LHCN-M2 (cell line): ENCODE measurements at places on chromosomes 7 and 10. TPM values are rescaled to one million over a fixed set of nuclear protein-coding genes. Genes with fewer than 3 reads are reported as not detected.
A peak's percentile ranks its signal among the peaks of the same experiment; 100 is the strongest.

DNA sequence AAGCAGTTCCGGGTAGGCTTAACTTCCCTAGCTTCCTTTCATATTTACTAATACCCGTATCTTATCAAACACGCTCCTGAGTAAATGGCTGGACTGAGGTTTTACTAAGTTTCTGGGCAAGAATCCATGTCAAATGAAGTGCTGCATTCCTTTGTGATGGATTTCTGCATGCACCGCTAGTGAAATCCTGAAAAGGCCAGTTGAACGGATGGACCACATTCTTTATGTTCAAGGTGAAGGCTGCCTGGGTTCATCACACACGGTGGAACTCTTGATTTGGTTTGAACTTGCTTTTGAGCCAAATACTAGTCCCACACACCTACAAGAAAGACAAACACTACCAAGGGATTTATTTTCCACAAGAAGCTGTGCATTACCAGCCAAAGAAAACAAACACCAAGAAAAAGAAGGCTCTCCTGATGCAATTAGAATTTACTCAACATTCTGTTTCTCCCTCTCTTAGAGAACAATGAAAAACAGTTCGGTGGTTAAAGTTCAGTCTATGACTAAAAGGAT, 255.0 kb upstream of the SEMA3C start:
- DNase-seq, result peak; percentile 79

DNA sequence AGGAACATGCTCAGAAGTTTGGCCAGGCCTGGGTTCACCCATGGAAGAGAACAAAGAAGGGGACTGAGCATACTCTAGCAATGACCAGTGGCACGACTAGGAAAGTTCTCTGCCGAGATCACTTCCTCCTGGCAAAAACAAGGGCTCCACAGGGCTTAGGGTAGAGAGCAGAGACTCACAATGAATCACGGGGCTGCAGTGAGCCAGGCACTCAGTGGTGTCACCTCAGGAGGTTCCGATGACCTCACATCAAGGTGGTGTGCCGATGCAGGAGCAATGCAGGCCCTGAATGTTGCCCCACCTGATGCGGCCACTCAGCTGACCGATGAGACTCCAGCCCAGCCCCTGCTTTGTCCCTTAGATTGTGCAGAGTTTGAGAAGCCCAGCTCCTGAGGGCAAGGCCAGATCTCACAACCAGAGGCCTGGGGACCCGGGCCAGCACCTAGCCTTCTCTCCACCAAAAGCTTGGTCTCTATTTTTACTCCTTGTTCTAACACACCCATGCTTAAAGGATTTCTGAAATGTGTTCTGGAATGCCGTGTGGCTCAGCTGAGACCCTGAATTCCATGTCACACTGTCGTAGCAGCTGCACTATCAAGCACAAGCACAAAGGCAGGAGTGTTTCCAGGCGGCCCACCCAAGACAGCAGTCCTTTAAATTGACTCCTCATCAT, 60.9 kb downstream of the COBL start:
- DNase-seq, result peak; percentile 35

GRCh38 chr10:86168256-86168655, 198.3 kb downstream of the GRID1 start:
- no peak for DNase-seq

GRCh38 chr10:21534604-21535493, 817 bp downstream of the MLLT10 start:
- DNase-seq, result peak; percentile 40

DNA sequence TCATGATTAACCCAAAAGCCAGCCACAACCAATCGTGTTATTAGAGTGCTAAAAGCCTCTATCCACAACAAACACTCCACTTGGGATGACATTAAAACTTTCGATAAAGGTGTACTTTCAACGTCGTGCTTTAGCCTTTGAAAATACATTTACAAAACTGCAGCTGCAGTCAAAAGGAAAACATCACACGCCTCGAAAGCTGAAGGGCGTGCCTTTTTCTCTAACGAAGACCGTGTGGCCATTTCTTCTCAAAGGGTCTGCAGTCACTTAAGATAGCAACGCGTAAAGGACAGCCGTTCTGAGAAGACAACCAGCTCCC, 1.1 kb downstream of the ARHGAP12 start:
- DNase-seq, result no peak

- DNase-seq, result no peak
These were observed 67.7 kb downstream of the CASD1 start for GRCh38 chr7:94577357-94577756.

- peak; percentile 92 for DNase-seq
These were observed 59.0 kb upstream of the CHST15 start for GRCh38 chr10:124152139-124153022.

DNA sequence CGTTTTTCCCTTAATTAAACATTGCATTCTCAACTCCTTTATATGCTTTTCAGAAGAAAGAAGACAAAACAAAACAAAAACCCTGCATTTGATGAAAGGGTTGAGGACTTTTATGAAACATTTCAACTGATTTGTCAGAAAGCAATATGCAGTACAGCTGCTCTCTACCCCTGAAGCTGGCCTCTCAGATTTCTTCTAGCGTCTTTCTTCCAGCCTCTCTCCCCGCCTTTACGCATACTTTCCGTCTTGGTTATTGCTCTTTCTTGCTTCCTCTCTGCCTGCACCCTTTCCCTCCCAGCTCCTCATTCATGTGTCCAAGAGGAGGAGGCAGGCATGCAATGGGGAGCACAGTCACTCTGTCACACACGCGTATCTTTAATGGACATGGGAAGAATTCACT, 91.0 kb upstream of the COL1A2 start:
- DNase-seq, result peak; percentile 86

DNA sequence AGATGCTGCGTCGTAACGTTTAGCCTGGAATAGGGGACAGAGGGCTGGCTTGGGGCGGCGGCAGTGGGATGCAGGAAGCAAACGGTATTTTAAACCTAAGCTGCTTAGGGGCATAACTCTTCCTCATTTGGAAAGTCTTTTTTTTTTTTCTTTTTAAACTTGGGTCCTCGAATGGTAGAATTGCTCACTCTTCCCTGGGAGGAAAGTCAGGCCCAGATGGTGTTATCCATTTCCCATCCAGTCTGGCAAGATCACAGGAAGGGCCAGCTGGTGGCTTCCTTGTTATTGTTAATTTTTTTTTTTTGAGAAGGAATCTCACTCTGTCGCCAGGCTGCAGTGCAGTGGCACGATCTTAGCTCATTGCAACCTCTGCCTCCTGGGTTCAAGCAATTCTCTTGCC, 56.6 kb downstream of the TMEM209 start:
- DNase-seq, result no peak

The PRF1 gene
- total RNA-seq, result not detected in 2 replicates

The ITPRID1 gene
- not detected in 2 replicates for total RNA-seq

The PKD2L1 gene
- total RNA-seq, result not detected in 2 replicates

The TFR2 gene
- total RNA-seq, result 1.3 TPM in 2 replicates

The HOXA3 gene
- 4.6 and 4.7 TPM in 2 replicates for total RNA-seq

The STEAP1 gene
- 33.7 and 41.3 TPM in 2 replicates for total RNA-seq

The TLX1 gene
- not detected in 2 replicates for total RNA-seq

The RPEL1 gene
- not detected in 2 replicates for total RNA-seq

The SPDYE5 gene
- total RNA-seq, result not detected in 2 replicates
